ENCODE measurements at places on chromosomes 5 and 9.

GRCh38 chr5:96868603-96869371, 7.5 kb upstream of the ERAP2 start:
- DNase-seq: peak; percentile 82

DNA sequence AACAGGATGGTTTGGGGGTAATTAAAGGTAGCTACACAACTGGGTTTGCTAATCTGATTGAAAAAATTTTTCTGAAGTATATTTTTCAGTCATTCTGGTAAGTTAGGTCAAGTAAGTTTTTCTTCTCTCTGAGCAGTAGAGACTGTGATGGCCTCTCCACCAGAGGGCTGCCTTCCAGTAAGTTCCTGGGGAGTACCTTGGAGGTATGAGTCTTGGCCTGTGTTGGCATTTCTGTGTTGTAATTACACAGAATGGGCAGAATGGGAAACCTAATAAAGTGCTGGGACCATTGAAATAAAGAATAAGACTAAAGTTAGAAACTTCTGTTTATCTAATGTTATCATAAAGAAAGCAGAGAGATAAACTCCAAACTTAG, 430.8 kb downstream of the ARHGEF28 start:
- DNase-seq: peak; percentile 53

- peak; percentile 33 for DNase-seq
Measured at GRCh38 chr5:79297661-79298060, 61.7 kb downstream of the JMY start.

DNA sequence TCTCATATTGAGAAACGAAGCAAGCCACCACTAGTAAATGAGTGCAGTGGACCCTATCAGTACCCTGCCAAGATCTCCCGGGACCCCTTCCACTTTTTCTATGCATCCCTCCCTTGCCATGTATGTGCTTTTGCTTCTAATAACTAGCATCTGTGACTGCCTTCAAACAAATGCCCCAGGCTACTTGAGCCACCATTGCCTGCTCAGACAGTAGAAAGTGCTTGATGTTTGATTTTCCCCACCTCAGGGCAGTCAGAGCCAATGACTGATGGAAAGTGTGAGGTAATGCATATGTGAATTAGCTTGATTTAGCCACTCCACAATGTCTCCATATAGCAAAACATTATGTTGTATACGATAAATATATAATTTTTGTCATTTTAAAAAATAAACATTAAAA, 797.3 kb upstream of the ACO1 start:
- DNase-seq: no peak

- DNase-seq: no peak
Measured at GRCh38 chr9:76638001-76638400, 126.2 kb upstream of the PCA3 start.

DNA sequence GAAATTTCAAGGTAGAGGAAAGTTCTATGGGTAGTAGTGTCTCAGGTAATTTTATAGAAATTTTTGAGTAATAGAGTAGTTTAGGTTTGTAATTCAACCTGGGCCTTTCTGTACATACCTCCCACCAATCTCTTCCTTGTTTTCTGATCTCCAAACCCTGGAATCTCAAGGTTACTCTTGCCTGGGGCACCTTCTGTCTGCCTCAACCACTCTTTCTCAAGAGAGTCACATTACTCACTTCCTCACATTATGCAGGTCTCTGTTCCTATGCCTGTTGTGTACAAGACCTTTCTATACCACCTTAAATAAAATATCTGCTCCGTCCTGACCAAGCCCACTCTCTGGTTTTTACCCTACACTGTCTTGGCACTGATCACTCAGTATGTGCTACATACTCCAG, 412.6 kb upstream of the CTNND2 start:
- DNase-seq: no peak

DNA sequence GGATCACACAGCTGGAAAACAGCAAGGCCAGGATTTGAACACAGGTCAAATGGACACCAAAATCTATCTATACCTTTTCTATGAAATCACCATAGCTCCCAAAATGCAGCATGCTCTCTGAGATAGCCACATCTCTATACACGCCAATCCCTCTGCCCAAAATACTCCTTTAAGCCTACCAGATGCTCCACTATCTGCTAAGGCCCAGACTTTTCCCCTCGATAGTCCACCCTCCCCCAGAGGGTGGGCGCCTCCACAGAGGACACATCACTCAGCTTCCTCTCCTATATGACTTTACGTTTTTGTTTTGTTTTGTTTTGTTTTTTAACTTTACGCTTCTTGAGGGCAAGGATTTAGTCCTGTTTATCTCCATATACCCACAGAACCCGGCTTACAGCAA, 46.8 kb downstream of the MTMR12 start:
- DNase-seq: no peak

DNA sequence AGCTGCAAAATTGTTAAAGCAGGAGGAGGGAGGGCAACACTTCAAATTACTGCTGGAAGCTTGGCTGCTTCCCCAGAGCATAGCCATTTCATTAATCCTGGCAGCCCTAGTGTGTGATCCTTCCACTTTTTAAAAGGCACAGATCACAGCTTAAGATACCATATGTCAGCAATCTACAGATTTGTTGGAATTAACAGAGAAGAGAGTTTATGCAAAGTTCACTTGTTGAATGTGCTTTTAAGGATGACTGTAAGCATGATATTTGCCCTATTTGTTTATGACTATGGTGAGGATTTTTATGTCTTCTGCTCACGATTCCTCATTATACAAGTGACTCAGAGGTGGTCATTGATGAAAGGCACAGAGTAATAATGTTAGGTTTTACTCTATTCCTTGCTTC, 156.0 kb upstream of the CDKN2B start:
- DNase-seq: peak; percentile 42

DNA sequence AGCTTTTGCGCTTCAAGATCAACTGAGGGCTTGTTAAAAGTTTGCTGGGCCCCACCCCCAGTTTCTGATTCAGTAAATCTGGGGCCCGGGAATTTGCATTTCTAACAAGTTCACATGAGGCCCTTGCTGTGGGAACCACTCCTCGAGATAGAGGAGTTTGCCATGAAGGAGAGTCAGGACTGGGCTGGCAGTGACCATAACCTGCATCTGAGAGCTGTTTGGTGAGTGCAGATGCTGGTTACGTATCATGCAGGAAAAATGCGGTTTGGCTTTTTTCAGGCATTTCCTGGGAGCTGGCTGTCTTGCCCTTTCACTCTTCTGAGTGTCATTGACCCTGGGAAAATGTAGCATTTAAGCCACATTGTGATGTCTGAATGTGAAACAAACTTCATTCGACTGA, 9.4 kb upstream of the ANGPTL2 start:
- peak; percentile 59 for DNase-seq

DNA sequence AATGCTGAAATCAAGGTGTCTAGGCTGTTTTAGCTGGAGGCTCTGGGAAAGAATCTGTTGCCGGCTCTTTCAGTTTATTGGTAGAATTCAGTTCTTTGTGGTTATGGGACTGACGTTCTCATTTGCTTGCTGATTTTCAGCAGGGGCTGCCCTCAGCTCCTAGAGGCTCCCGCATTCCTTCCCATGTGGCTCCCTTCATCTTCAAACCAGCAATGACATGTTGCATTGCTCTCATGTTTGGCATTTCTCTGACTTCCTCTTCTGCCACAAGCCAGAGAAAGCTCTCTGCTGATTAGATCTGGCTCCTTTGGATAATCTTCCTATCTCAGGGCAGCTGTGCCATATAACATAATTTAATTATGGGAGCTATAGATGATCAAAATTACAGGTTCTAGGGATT, 360.3 kb downstream of the LRRC70 start:
- DNase-seq: no peak
